Thoracic aorta (tissue), 2 donors: ENCODE measurements at places on chromosomes 11 and 22.

DNA sequence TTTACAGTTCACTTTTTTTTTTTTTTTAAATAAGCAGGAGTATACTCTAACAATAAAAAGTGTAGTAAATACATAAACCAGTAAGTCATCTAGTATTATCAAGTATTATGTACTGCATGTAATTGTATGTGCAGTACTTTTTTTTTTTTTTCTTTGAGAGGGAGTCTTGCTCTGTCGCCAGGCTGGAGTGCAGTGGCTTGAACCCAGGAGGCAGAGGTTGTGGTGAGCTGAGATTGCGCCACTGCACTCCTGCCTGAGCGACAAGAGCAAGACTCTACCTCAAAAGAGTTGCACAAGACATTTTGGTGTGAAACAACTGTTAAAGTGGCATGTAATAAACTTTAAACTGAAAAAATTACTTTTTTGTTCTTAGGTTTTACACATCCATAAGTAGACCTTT, 16.7 kb downstream of the BCL2L13 start:
- no peak for DNase-seq

- no peak for DNase-seq
These were observed 651 bp downstream of the CTSF start for GRCh38 chr11:66567787-66568123.

DNA sequence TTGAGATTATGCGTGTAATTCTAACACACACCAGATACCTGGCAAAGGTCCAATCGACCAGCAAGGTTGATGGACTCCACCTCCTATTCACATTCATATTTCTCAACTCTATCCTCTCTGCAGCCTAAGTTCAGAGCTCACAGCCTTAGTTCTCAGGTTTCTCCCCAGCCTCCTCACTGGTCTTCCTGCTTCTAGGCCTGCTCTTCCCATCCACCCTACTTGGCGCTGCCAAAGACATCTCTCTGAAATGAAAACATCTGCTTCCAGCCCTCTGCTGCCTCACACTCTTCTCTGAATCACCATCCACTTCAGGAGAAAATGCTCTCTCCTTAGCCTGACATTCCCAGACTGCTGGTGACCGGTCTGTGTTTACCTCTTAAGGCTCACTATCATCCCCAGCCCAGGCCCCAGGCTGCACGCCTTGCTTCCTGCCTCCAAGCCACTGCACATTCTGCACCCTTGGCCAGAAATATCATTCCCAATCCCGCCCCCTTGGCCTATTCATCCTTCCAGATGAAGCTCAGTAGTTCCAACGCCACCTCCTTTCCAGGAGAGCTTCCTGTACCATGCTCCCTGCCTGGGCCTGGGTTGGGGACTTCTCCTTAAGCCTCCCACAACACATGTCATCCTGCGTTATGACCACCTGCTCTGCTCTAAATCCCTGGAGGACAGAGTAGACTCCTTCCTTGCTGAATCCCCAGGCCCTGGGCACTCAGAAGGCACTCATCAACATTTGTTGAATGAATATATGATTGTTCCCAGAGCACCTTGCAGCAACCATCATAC, 3.5 kb downstream of the ARRB1 start:
- DNase-seq, result no peak

- no peak for DNase-seq
These were observed 72.3 kb upstream of the PAX6 start for GRCh38 chr11:31883435-31883834.

DNA sequence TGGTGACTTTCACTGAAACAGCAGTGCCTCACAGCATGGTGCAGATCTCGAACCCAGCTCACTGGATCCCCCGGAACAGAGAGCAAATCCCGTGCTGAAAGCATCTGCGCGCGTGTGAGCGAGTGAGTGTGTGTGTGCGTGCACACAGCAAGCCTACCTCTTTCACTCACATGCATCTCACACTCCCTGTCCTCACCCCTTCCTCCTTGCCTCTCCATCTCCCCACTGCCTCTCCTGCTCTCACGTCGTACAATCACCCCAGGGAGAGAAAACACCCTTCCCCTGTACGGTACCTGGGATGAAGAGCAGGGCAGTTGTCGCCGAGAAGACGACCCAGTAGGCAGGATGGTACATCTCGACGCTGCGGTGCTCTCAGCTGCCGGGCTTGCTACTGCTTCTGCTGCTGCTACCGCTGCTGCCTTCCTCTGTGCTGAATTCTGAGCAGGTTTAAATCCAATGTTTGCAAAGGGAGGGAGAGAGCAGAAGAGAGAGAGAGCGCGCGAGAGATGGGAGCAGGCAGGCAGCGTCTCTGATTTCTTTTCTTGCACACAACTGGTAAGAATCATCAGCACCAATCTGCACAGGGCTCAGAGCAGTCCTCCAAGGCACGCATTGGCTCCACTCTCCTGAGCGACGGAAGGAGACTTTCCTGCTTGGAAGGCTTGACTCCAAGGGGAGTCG, at the start of gene OPCML:
TSS of gene OPCML (minus strand) at position 531 of the 681 bp plus-strand sequence.
- no peak for DNase-seq

DNA sequence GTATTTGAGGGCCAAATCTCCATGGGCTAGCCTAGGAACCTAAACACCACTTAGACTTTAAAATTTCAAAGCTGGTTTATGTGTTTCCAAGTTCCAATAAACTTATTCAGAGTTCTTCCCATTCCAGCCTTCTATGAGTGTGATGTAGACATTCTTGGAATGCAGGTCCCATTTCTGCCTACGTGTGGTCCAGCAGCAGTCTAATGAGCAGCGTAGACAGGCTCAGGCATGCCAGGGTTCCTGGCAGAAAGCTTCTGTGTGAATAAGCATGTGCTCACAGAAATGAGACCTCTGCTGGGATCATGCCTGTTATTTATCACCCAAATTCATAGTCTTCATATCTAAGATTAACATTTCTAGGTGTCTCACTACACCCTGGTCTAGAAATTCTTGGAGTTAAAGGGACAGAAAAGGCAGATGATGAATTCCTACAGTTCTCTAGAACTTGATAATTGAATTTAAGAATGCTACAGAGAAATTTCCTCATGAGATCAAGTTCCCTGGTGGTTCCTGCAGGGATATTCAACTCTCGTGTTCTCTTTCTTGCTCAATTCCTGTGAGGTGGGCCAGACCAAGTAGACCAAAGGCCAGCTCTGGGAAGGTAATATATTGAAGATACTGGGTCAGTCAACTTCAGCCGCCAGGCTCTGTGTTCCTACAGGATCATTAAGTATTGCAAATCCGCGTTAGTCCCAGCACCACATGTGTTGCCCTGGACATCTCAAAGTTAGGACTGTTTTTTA, 17.6 kb downstream of the RNF185 start:
- peak; percentile 51 for DNase-seq
